ENCODE measurements at places on chromosomes 5 and 9.

DNA sequence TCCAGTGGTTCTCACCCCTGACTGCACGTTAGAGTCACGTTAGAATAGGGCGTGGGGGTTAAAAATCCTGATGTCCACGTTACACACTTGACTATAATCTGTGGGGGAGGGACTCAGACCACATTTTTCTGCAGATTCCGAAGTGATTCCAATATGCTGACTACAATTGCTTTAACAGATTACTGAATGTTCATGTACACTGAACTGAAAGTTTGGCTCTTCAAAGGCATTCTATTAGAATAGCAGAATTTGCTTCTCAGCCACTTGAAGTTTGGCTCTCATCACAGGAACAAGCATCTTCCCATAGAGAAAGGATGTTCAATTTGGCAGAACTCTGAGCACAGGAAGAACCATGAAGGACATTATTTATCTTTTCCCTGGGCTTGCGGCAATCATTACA lies 84.5 kb downstream of the HAPLN1 start:
- DNase-seq = no peak

- no peak for DNase-seq
These were observed 103.1 kb upstream of the TXNDC8 start for GRCh38 chr9:110440796-110441195.

DNA sequence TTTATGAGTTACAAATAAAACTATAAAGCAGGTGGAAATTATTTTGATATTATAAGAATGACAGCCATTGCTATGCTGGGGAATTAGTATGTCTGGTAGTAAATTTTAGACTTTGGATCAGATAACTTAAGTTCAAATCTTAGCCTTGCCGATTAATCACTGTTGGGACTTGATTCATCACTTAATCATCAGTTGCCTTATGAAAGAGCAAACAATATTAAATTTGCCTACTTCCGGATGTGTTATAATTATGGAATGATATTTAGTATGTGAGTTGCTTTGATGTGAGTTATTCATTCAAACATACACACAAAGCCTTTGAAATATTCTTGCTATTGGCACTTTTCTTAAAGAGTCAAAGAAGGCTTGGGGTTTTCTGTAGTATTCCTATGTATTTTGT lies 717.7 kb downstream of the BRINP1 start:
- DNase-seq = no peak

- no peak for DNase-seq
These were observed 539 bp downstream of the POC5 start for GRCh38 chr5:75716715-75717081.

DNA sequence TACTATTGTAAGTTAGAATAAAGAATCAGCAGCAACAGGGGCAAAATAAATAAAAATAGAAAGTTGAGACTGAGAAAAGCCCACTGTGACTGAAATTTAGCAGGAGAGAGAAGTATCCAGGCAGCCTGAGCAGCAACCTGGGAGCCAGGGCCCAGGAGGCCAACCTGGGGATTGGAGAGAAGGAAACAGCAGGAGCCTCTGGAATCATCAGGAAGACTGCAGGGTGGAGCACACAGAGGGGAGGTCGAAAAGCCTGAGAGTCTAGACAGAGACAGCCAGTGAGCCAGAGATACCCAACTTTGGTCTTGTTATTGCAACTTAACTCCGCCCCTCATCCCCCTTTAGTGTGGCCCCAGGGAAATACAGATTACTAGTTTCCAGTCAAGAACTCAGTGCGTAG lies 98.6 kb downstream of the SLC1A3 start:
- no peak for DNase-seq

- DNase-seq = no peak
These were observed 160.7 kb downstream of the PDE4D start for GRCh38 chr5:59732806-59733205.

GRCh38 chr9:2494562-2494961 lies 127.0 kb upstream of the VLDLR start:
- no peak for DNase-seq

- DNase-seq = no peak
These were observed at the start of gene HSPB3 for GRCh38 chr5:54455413-54456157. Gene HSPB3, plus strand, starts transcription at chr5:54455699. Its CDS starts 91 bp downstream, at chr5:54455790.

DNA sequence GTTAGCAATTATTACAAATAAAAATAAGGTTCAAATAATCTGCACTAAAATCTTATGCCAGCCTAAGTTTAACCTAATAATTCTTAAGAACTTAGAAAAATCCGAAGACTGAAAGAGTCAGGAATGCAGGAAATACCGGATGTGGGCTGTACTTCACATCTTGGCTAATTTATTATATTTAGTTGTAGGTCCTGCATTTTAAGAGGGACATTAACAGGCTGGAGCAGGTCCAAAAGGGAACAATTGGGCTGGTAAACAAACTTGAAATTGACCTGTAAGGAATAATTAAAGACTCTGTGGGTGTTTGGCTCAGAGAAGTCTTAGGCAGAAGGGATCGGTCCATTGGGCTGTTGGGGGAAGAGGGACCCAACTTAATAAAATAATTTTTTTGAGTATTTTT lies 18.4 kb downstream of the GLRA1 start:
- DNase-seq = no peak

DNA sequence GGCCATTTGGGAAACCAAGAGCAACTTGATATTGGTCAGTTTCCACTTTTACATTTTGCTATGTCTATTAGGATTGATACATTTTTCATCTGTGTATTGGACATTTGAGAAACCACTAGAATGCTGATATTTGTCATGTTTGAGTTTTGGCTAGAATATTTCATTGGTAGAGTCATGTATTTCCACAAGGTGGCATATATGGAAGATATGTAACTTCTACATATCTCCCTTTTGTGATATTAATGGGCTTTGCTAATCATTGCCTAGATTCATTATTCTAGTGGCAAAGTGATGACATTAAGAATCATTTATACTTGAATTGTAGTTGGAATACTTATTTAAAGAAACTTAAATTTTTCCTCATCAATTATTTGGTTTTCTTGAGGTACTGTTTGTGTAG lies 692.9 kb upstream of the EDIL3 start:
- no peak for DNase-seq

DNA sequence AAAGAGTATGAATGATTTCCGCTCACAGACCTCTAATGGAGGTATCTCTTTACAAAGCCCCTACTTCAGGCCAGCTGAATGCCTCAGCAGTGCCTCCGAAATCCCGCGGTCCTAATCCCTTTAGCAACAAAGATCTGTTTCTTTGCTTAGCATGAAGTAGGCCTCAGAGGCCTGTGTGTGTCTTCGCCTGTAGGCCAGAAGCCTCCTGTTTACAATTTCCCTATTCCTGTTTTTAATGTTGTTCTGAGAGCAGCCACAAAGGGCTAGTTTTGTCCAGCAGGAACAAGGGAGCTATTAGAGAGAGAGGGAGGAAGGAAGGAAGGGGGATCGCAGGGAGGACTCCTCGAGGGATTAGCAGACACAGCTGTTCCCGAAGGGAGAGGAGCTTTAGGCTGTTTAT lies 166.4 kb upstream of the SPRY4 start:
- no peak for DNase-seq

Measured in NCI-H1930 (cell line).